ENCODE measurements at places on chromosomes 12 and 14.

- DNase-seq = no peak
These were observed 11.1 kb upstream of the RERGL start for GRCh38 chr12:18101043-18101442.

GRCh38 chr12:1504304-1504894, 90.0 kb downstream of the FBXL14 start:
- DNase-seq = no peak

- DNase-seq = no peak
These were observed 251.6 kb downstream of the SLC15A4 start for GRCh38 chr12:128571906-128572810.

DNA sequence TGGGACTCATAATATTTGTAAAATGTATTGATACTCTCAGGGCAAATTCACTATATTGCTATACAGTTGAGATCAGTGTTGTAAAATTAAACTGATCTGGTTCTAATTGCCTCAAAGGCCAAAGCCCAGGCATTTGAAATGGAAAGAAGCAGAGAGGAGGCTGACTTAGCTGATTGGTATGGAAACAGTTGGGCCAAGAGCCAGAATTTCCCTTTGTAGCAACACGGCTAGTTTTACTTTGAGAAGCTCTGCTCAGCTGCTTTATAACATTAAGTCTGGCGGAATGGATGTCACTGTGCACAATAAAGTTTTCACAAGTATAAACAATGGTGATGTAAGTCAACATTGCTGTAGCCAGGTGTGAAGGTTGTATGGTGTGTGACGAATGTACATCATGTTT, 186.4 kb downstream of the MSRB3 start:
- DNase-seq = no peak

- no peak for DNase-seq
These were observed 57.3 kb downstream of the TTC7B start for GRCh38 chr14:90758959-90759358.

GRCh38 chr12:28780096-28780495, 369.0 kb upstream of the FAR2 start:
- no peak for DNase-seq

DNA sequence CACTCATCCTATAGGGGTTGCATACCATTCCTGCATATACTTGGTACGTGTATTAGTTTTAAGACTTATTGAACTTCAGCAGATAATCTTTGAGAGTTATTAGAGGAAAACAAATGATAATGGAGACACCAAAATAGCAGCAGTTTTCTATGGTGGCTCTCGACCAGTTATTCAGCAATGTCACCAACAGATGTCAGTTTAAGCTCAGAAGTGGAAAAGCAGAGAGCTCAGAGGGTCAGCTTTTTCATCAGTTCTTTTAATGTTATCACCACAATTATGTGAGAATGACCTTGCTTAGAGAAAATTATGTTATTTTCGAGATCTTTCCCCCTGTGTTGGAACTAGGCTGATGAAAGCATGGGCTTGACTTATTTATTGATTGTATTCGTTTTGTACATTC, 32.0 kb downstream of the PTPN11 start:
- no peak for DNase-seq

GRCh38 chr14:65075628-65076325, 26.5 kb downstream of the MAX start:
- DNase-seq = no peak

GRCh38 chr12:115010324-115010995, 326.5 kb upstream of the TBX3 start:
- DNase-seq = no peak

DNA sequence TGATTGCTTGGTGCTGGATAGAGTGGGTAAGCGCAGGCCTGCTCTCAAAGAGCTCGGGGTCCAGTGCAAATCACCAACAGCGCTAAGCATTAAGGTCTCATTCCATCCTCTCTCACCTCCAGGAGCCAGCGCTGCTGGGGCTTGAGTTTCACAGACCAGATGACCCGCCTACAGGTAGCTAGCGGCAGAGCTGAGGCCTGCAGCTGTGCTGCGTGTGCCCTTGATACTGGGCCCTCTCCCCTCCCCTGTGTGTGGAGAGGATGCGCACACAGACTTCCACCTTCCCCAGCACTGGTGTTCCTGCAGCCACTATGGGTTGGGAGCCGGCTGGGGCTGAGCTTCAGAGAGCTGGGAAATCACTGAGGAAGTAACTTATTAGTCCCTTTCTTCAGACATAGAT, 149.9 kb downstream of the CALM1 start:
- no peak for DNase-seq

GRCh38 chr12:54126696-54127537, 61.9 kb downstream of the SMUG1 start:
- DNase-seq = no peak

DNA sequence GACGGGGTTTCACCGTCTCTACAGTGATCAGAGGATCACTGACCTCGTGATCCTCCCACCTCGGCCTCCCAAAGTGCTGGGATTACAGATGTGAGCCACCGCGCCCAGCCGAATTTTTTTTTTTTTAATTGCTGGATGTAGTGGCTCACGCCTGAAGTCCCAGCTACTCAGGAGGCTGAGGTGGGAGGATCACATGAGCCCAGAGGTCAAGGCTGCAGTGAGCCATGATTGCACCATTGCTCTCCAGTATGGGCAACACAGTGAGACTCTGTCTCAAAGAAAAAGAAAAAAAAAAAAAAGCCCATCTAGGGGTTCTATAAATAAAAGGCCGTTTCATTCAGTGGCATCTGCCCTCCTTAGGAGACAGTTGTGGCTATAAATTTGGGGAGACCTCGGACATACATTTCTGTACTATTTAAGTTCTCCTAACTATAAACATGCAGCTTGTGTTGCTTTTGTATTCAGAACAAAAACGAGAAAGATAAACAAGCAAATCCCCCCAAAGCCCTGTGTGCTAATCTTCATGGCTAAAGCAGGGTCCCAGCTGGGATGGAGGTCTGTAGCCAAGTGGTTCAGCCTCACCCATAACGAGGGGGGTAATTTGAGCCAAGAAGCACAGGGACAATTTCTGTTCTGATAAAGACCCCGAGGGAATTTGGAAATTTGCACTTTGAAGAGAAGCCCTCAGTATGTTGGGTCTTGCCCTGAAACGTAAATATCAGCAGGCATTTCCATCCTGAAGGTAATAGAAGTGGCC, 35.0 kb upstream of the BCL7A start:
- DNase-seq = no peak

DNA sequence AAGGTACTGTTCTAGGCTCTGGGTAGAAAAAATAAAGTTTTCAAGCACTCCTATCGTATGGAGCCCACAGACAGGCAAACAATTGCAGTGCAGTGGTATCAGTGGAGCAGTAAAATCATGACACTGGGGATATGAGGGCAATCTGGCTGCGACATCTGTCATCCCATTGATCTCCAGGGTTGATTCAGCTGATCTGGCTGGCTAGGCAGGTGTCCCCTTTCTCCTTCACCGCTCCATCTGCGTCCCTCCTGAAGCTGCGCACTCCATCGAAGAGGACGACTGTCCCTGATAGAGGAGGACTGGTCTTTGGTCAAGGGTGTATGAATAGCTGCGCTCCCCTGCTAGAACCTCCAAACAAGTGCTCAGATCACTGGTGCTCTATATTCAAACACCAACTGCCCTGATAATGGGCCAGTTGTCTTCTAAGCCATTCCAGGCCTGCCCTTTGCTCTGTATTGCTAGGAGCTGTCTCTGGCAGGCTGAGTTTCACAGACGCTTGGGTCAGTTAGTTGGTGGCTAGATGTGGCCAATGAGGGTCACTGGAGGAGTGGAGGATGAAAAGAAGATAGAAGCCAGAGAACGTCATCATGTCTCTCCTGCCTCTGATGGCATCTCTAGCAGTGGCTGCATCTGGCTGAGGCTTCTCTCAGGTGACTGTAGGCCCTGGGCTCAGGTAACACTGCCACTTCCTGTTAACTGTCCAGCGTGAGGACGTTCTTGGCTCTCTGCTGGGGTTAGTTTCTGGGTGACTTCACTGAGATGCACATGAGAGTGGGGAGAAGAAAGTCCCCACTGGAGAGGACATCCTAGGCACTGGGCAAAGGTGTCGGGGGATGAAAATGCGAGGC, 205.0 kb upstream of the FOXN3 start:
- no peak for DNase-seq

GRCh38 chr14:21449899-21450216, 6.1 kb downstream of the CHD8 start:
- DNase-seq = no peak

GRCh38 chr14:88592031-88592430, 29.2 kb downstream of the ZC3H14 start:
- DNase-seq = no peak

DNA sequence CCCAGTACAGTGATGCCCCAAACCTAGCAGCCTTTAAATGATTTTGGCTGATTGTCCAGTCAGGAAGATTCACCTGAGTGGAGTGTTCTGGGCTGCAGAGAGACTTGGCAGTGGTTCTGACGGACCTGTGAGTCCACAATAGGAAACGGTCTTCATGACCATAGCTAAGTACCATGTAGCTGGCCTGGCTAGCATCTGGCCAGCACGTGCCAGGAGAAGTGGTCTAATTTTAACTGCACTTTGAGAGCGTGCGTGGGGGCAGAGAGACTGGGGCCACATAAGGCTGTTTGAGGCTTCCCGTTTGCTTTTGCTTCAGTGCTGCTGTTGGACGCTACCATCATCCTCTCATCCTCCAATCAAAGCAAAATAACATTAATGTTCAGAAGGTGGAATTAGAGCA, 54.7 kb downstream of the PPM1A start:
- DNase-seq = no peak

- DNase-seq = no peak
These were observed 2.8 kb upstream of the ARID2 start for GRCh38 chr12:45726603-45727300.

DNA sequence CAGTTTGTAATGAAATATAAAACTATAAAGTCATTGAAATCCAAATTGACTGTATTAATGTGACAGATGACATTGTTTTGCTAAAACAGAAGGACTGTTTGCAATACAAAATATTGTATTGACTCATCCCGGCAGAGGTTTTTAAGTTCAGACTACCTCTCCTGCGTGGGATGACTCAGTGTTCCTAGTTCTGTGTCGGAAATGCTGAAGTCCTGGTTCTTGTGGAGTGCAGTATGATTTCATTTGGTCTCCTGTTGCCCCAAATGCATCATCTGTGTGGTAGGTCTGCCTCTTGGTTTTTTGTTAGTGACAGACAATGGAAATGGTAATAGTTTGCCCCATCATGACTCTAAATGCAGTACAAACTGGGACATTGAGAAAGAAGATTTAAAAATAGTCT, 27.8 kb downstream of the PELI2 start:
- DNase-seq = no peak

- no peak for DNase-seq
These were observed 64.2 kb downstream of the ERGIC2 start for GRCh38 chr12:29316752-29317151.

GRCh38 chr14:101201535-101202151, 298.1 kb upstream of the RTL1 start:
- DNase-seq = no peak

GRCh38 chr14:54490445-54491175, 1.8 kb upstream of the GMFB start:
- DNase-seq = no peak

DNA sequence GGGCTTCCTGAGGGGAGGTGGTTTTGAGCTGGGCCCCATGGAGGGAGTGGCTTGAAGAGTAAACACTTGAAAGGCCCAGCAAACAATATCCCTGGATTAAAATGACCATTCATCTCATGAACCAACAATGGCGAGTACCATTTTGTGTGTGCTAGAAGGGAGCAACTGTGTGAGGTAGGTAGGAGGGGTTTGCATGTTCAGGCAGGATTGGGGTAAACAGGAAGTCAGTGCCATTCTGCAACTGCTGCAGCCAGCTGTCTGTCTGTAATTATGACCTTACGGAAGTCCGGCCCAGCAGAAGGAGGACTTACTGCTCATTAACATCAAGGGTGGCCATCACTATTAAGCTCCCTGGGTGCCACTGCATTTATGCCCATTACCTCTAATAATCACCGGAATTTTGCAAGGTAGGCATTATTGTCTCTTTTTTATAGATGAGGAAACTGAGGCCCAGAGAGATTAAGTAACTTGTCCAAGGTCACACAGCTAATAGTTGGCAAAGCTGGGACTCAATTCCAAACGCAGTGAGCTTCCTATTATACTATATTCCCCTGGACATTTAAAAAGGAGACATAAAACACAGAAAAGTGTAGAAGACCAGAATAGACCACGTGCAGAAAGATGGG, 16.6 kb upstream of the IFI27L2 start:
- DNase-seq = no peak

DNA sequence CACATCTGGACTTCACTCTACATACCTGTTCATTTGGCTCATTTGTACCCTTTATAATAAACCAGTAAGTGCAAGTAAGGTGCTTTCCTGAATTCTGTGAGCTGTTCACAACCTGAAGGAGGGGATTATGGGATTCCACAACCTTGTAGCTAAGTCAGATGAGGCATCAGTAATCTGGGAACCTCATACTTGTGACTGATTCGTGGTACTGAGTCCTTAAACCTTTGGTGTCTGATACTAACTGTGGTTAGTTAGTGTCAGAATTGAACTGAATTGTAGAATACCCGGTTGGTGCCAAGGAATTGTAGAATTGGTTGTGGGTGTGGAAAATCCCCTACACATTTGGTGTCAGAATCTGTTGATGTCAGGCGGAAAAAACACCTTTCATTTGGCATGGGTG, 83.4 kb downstream of the TMX1 start:
- DNase-seq = no peak

GRCh38 chr12:41627476-41627875, 439.4 kb downstream of the PDZRN4 start:
- DNase-seq = no peak

GRCh38 chr12:46660276-46660675, 165.5 kb downstream of the SLC38A4 start:
- DNase-seq = no peak

GRCh38 chr14:100861188-100861936, 35.4 kb downstream of the MEG3 start:
- DNase-seq = no peak

- no peak for DNase-seq
These were observed 49.6 kb upstream of the RASSF3 start for GRCh38 chr12:64560396-64561301.

GRCh38 chr12:11674894-11675390, 25.5 kb downstream of the ETV6 start:
- DNase-seq = no peak

GRCh38 chr14:90213099-90213748, 43.1 kb upstream of the PSMC1 start:
- DNase-seq = no peak

Measured in CD4-positive, alpha-beta T cell treated with Interleukin-6 at 100 ng/mL for 8 hours (primary cell).